Germinal center (tissue), 1 donor: ENCODE measurements at places on chromosomes 16 and 17.

GRCh38 chr16:974611-975261 is 4.0 kb upstream of the LMF1 start:
- no peak for DNase-seq

GRCh38 chr17:79160980-79161636 is 86.5 kb downstream of the ENGASE start:
- no peak for DNase-seq

- no peak for DNase-seq
Measured at GRCh38 chr17:75688209-75688825, 21.2 kb downstream of the SAP30BP start.

- no peak for DNase-seq
Measured at GRCh38 chr16:73717266-73717974, 579.2 kb upstream of the PSMD7 start.

DNA sequence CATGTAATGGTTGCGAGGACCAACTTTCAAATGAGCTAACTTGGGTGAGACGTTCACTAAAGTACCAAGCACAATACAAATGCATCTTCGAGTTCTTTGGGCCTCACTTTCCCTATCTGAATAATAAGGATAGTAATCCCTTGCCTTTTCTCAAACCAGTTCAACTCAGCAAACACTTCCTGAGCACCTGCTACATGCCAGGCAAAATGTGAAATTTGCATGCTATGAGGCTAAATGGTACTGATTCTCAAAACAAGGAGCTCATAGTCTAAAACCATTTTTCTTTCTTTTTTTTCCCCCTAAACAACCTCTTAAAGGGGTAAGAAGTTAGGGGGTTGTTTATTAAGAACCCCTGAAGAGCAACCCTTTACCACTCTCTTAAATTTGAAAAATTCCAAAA is 101.4 kb upstream of the HLF start:
- DNase-seq, result no peak

GRCh38 chr17:18368946-18369345 is 5.6 kb upstream of the SHMT1 start:
- DNase-seq, result no peak

GRCh38 chr16:46858151-46858550 is 26.0 kb upstream of the GPT2 start:
- DNase-seq, result no peak

DNA sequence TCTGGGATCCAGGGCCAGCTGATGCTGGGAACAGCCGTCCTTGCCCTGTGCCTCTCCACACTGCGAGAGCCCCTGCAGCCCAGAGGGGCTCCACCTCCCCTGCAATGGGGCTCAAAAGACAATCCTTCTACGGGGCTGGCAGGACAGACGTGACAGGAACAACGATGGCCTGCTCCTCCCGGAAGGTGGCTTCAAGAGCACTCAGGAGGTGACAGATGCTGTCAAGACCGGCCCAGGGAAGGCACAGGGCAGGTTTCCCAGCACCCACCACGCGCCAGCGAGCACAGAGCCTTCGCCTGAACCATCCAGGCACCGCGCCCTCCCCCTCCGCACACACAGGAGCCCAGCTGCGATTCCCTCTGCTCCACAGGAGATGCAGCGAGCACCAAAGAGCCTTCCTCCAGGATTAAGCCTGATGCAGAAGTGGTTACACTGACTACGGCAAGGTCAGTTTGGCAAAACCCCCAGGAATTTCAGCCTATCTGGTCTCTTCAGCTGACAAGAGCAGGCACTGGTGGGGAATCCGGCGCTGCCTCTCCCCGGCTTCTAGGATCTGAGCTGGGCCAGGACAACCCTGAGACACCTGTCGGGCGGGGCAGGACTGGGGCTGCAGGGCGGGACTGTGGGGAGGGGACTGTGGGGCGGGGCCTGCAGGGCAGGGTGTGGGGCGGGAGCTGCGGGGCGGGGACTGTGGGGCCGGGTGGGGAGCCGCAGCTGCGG is 103.4 kb downstream of the ZNF778 start:
- DNase-seq, result no peak

GRCh38 chr16:31081428-31082351 is 7.1 kb downstream of the PRSS53 start:
- DNase-seq, result no peak

DNA sequence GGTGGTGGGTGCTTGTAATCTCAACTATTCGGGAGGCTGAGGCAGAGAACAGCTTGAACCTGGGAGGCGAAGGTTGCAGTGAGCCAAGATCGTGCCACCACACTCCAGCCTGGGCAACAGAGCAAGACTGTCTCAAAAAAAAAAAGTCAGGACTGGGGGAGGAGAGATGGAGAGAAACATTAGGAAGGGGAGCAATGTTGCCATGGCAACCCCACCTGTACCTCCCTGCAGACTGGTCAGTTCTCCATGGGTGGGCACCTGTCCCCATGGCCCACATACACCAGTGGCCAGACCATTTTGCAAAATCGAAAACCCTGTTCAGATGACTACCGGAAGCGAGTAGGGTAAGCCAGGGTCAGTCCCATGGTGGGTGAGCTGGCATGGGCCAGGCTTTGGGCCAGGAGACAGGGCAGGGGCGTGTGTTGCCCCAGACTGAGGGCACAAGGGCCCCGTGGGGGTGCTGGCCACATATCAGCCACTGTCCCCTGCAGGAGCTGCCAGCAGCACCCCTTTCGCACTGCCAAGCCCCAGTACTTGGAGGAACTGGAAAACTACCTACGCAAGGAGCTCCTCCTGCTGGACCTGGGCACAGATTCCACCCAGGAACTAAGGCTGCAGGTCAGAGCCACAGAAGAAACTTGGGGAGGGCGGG is 14.0 kb downstream of the TSNAXIP1 start:
- DNase-seq, result no peak

GRCh38 chr17:48043176-48043575 is 5.0 kb upstream of the NFE2L1 start:
- DNase-seq, result no peak

DNA sequence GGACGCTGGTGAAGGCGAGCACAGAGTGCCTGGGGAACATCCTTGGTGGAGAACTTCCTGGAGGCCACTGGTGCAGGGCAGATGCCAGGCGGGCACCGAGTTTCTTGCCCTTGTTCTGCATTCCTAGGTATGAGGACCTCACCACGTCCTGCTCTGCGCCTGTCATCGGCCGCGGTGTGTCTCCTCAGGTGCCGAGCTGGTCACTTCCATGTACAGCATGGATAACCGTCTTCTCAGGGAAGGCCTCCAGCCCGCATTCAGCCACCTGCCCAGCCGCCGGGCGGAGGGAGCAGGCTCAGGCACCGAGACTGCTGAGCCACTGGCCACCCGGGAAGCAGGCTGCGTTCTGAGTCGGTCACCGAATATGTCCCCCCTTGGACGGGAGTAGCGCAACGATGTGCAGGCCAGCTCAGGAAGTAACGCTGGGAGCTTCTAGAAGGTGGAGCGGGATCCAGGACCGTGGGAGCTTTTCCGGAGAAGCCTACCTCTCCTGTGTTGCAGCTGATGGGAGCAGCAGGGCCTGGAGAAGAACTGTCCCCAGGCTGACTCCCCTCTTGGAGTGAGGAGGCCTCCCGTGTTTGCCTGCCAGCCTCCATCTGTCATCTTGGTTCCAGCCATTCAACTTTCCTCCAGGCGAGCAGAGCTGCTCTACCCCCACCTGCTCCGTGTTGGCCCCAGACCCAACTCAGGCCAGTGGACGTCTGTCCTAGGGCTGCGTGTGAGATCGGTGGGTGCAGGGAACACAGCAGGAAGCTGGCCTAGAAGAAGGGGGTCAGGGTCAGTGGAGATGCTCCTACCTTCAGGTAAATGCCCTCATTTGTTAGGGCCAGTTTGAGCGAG is 2.1 kb upstream of the BAIAP2 start:
- no peak for DNase-seq

DNA sequence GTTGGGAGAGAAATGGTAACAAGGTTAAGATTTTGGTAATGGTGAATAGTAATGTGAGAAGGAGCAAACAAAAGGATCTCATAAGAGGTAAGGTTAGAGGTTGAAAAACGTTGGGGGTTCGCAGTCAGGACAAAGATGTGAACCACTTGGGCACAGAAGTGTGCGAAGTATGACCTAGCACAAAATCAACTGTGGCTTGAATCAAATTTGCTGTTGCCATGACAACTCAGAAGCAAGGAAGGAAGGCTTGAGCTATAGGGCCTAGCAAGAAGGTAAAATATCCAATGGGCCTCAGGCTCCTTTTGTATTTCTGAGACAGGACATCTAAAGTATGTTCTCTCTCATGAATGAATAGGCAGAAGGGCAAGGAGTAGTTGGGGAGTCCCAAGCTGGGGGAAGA is 24.5 kb upstream of the TEKT1 start:
- no peak for DNase-seq

GRCh38 chr16:11487289-11487688 is 99.4 kb downstream of the LITAF start:
- no peak for DNase-seq

DNA sequence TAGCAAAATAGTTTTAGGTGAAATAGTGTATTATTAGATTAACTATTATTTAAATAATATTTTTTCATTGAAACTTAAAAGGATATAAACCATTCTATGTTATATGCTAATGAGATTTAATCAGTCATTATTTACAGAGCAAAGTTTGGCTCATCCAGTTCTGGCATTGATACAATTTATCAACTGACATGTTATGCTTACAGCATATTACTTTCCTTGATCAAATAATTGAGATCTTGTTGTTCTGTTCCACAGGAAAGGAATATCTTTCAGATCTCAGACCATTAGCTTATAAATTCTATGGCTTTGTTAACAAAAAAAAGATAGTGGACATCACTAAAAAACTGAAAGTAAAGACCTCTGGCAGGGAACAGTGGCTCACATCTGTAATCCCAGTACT is 403.0 kb downstream of the ZFHX3 start:
- no peak for DNase-seq

DNA sequence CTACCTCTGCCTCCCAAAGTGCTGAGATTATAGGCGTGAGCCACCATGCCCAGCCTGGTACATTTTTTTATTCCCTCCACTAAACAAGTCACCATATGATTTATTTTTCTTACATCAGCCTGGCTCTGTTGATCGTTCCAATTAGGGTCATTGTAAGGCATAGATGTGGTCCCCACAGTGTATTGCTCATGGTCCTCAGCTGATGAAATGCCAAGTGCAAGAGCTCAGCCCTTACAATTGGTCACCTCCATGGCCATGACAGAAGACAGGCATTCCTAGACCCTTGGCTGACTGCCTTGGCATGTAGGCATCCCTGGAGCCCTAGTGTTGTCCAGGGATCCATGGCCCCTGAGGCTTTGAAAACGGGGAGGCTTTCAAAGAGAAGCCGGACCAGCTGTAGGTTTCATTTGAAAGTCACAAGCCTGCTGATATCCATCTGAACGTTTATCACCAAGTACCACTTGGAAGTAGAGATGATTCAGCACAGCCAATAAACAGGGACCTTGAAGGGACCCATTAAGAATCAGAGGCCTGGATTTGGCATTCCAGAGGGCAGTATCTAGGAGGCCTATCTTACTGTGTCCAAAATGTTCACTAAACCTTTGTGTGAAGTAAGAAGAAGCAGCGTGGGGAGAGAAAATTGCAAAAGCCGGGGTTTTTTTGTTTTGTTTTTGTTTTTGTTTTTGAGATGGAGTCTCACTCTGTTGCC is 20.6 kb upstream of the PRKCA start:
- DNase-seq, result no peak

- no peak for DNase-seq
Measured at GRCh38 chr16:576197-576822, 6.5 kb downstream of the PIGQ start.

GRCh38 chr17:8518326-8518725 is 82.6 kb downstream of the NDEL1 start:
- DNase-seq, result no peak

- no peak for DNase-seq
Measured at GRCh38 chr17:42135664-42136653, 13.4 kb downstream of the HSPB9 start.

- DNase-seq, result no peak
Measured at GRCh38 chr16:79658301-79659033, 57.9 kb upstream of the MAF start.

DNA sequence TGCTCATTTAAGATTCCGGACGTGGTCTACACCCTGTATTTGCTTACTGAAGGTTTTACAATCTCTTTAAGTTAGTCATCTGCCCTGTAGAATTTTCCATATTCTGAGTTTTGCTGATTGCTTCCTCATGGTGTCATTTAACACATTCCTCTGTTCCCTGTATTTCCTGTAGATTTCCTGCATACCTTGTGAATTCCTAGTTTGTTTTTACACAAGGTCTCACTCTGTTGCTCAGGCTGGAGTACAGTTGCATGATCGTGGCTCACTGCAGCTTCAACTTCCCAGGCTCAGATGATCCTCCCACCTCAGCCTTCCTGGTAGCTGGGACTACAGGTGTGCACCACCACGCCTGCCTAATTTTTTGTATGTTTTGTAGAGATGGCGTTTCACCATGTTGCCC is 66.8 kb downstream of the CMIP start:
- DNase-seq, result no peak

DNA sequence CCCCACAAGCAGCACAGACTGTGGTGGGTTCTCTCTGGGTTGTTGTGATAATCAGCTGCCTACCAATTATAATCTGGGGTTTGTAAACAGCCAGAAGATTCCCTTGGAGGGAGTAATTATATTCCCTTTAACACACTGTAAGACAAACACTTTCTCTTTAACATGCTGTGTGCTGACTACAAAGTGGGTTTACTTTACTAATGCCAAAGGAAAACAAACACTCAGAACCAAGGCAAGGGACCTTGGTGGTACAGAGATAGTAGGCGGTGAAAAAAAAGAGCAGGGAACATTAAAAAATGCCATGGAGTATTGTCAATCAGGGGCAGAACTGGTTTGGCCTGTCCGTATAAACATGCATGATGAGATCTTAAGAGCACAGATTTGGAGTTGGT is 3.0 kb upstream of the VAT1L start:
- no peak for DNase-seq

DNA sequence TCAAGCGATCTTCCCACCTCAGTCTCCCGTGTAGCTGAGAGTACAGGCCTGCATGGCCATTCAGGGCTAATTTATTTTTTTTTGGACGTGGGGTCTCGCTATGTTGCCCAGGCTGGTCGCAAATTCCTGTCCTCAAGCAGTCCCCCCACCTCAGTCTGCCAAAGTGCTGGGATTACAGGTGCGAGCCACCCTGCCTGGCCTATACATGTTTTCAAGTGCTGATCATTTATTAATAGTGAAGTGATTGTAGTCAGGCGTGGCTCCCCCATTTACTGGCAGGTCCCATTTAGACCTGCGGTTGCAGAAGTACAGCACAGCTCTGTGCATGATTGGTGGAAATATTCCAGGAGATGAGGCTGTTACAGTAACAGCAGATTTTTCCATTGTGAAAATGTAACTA is 8.4 kb downstream of the FOXK2 start:
- DNase-seq, result no peak

GRCh38 chr17:39674702-39675389 is 6.6 kb downstream of the PNMT start:
- DNase-seq, result peak; percentile 42

DNA sequence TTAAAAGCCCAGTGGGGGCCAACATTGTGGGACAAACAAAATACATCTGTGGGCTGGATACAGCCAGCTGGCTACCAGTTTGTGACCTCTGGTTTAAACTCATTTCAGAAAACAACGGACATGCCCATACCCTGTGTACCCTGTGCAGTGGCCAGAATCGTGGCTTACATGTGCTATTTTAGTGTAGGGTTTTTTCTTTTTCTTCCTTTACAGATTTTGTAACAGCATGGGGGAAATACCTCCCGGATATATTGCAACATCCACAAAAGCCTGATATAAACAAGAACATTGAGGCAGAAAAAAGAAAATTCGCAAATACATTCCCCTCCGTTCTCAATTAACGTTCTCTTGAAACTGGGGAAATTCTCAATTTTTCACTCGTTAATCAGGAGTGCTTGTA is 7.3 kb downstream of the HS3ST4 start:
- no peak for DNase-seq
